Smooth muscle cell of the brain vasculature (primary cell): ENCODE measurements at places on chromosomes 2 and 18.

DNA sequence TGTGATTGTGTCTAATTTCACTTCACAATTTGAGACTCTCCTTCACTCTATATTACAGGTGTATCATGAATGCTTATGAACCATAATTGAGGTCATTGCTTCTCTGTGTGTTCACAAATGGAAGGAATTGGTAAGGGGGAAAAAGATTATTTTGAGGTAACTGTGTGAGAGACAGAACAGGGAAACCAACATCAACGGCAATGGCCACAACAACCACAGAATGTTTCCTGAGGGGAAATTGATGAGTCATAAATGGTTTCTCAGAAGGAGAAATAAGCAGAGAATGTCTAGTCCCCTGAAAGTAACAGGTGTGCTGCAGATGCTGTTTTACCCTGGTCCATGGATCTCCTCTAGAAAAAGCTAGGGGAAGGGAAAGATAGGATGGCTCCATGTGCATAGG is 361.2 kb upstream of the GALNT5 start:
- no peak for DNase-seq

- DNase-seq = no peak
Observed at GRCh38 chr18:35334821-35335220, 9.4 kb downstream of the ZNF24 start.

GRCh38 chr2:10228611-10229365 is 73.9 kb upstream of the HPCAL1 start:
- DNase-seq = no peak

GRCh38 chr2:162963156-162963555 is 124.6 kb upstream of the KCNH7 start:
- DNase-seq = no peak

DNA sequence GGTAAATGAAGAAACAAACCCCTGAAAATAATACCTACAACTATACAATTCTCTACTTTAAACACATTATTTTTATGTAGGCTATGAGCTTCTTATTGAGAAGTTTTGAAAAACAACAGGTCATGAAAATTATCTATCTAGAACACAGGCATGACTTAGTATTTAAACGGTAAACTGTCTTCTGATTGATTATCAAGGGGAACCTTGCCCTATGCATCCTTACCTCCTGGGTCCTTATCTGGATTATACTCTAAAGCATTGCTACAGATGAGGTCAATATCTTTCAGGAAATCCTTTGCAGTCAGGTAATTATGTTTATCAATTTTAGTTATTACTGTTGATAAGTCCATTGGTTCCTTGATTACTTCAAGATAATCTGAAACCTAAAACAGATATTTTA is 144.3 kb downstream of the ATAD2B start:
- no peak for DNase-seq

DNA sequence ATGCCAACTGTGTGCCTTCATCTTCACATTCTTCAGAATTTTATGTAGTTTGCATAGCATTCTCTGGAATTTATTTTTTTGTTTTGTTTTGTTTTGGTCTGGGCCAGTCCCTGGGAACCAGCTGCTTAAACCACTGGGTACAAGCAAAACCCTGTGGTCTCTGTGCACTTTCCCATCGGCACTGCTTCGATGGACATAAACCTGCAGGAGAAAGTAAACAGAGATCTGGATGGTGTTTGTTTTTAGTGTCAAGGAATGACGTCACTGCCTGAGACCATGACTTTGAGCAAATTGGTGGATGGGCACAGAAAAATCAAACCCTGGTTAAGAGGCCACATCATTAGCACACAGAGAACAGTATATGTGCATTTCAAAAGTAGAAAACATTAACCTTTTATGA is 64.7 kb upstream of the RASGRP3 start:
- peak; percentile 94 for DNase-seq

GRCh38 chr18:3947383-3947782 is 497.4 kb downstream of the TGIF1 start:
- DNase-seq = no peak

DNA sequence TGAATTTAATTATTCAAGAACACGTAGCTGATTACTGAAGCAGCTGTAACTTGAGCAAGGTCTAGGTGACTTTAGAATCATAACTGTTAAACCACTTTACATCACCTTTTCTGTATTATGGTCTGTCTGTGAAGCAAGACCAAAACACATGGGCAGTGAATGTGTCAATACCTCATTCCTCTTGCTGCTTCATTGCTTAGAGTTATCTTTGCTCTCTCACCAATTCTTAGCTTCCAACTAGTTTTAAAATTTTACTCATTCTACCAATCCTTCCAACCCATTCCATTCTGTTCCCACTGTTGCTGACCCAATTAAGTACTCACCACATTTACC is 80.2 kb downstream of the MIB1 start:
- no peak for DNase-seq

- DNase-seq = no peak
Observed at GRCh38 chr2:109636317-109636716, 22.2 kb downstream of the SOWAHC start.

DNA sequence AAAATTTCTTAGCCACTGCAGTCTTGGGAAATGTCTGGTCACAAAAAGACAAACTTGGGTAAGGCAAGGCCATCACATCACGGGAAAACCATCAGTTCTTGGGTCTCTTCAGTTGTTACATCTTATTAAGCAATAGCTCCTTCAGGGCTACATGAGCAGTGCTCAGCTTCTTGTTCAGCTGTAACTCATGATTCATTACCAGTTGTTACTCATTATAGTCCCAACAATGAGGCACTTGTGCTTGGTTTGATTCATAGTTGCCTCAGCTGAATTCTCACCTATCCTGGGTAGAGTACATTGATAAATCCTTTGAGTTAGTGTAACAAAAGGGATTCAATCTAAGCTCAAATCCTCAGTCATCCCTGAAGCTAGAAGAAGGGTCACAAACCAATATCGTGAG is 102.4 kb upstream of the DCC start:
- no peak for DNase-seq

- DNase-seq = no peak
Observed at GRCh38 chr2:46601328-46601963, 122.1 kb downstream of the TMEM247 start.

GRCh38 chr2:222941510-222942032 is 80.7 kb downstream of the ACSL3 start:
- DNase-seq = no peak

DNA sequence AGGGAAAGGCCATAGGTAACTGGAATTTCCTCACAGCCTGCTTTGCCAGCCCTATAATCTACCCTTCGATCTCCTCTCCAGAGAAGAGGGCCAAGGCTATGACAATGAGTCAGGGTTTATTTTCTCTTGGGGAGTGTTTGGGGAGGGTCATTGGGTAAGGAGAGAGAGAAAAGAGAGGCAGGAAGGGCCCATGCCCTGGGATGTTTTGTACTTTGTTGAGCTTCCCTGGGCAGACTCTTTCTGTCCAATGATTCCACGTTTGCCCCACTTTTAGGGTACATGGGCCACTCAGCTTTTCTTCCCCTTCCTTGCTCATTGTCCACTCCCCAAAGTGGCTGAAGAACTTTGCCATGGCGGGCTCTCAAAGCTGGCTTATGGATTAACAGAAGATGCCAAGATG is 224.2 kb downstream of the ALK start:
- DNase-seq = no peak

DNA sequence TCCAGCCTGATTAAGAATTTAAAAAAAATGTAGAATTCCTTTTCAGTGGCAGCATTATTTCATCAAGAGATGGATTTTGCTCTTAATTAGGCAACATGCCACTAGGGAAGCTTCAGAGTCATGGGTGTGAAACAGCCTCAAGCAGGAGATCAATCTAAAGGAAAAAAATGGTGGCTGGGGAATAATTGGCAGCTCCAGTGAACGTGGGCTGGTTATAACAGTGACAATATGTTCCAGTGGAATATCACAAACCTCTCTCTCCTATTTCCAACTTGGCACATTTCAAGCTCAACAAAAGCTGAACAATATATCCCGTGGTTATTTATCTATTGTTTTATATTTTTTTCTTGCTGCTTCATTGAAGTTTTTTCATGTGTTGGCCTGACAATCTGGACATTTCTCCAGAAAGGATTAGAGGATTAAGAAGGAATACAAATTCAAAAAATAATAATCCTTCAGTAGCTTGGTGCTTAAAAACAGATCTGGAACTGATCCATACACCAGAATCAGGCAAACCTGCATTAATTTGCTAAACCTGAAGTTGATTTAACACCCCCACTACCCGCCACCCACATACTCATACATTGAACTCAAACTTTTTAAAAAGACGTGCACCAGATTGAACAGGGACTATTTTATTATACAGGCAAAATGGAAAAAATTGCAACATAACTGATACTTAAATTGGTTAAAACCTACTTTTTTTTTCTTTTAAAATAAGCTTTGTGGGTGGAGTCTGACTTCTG is 255.9 kb upstream of the SPRED2 start:
- no peak for DNase-seq

- DNase-seq = no peak
Observed at GRCh38 chr2:200471324-200471848, 38.5 kb downstream of the KCTD18 start.

- no peak for DNase-seq
Observed at GRCh38 chr2:135803278-135803677, 33.7 kb downstream of the LCT start.

GRCh38 chr18:75124551-75124950 is 84.4 kb downstream of the PTGR3 start:
- DNase-seq = no peak

GRCh38 chr2:39618236-39618635 is 47.5 kb upstream of the TMEM178A start:
- no peak for DNase-seq

GRCh38 chr2:128777196-128778035 is 458.7 kb upstream of the HS6ST1 start:
- DNase-seq = no peak

GRCh38 chr2:1752751-1753150 is 8.4 kb upstream of the PXDN start:
- no peak for DNase-seq

- no peak for DNase-seq
Observed at GRCh38 chr18:77066101-77066500, 66.5 kb downstream of the MBP start.

- DNase-seq = no peak
Observed at GRCh38 chr2:161381546-161381945, 34.6 kb upstream of the TBR1 start.

DNA sequence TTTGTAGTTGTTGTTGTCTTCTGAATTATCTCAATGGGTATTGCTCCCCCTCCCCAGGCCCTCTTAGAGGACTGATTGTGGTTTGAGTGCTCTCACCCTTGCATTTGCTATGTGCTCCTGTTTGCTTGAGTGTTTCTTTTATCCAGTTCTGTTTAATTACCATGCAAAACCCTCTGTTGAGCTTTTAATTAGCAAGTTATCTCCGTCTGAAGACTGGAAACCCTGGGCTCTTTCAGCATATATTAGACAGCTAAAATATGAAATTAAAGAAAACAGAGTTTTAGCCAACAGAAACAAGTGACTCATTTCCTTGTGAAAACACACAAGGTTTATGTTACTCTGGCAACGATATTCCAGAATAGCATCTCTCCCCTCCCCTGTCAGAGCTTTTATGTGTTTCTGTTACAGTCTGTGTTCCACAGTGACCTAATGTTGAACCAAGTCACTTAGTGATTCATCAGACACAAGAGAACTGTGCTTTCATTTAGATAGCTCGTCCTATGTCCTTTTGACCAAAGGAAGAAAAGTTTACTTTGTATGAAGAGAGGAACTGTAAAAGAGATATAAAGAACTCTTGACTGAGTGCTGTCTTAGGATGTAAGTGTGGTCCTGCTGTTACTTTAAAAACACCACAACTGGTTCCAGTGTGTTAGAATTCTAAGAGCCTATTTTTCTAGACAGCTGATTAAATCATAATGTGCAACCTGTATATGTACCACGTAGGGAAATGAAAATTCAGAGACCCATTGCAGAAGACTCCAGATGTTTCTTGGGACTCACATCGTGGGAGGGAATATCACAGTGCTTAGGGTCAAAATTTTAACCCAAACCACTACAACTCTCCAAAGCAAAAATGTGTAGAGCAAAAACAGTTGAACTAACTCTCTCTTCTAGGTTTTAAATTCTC is 172.8 kb upstream of the RBMS1 start:
- DNase-seq = peak; percentile 93

- DNase-seq = peak; percentile 41
Observed at GRCh38 chr2:161208527-161209139, 48.4 kb downstream of the TANK start.

DNA sequence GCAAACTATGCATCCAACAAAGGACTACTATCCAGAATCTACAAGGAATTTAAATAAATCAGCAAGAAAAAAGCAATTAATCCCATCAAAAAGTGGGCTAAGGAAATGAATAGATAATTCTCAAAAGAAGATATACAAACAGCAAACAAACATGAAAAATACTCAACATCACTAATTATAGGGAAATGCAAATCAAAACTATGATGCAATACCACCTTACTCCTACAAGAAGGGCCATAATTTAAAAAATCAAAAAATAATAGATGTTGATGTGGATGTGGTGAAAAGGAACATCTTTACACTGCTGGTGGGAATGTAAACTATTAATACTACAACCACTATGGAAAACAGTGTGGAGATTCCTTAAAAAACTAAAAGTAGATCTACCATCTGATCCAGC is 164.7 kb downstream of the ZBTB7C start:
- DNase-seq = no peak

- DNase-seq = no peak
Observed at GRCh38 chr2:237715459-237715947, 83.1 kb upstream of the RBM44 start.

DNA sequence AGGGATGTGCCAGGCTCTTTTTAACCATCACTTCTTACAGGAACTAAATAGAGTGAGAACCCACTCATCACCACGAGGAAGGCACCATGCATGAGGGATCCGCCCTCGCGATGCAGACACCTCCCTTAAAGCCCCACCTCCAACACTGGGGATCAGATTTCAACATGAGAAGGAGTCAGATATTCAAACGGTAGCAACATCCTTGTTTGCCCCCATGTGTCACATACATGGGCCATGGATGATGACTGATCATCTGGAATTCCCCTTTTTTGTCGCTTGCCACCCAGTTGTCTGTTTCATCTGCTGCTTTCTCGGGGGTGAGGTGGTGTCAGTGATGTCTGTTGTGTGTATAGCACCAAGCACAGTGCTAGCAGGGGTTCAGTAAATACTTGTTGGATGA is 57.9 kb downstream of the NCK2 start:
- DNase-seq = no peak
